Right atrium auricular region (tissue), 2 donors: ENCODE measurements at places on chromosomes 5 and 9. TPM values are rescaled to one million over a fixed set of nuclear protein-coding genes. Genes with fewer than 3 reads are reported as not detected.
A peak's percentile ranks its signal among the peaks of the same experiment; 100 is the strongest.

Gene FAM163B
- not detected for total RNA-seq

Gene WDR31
- 4.6 TPM for total RNA-seq

Gene MXD3
- total RNA-seq, result 1.6 TPM

Gene OSMR
- total RNA-seq, result 28.6 TPM

DNA sequence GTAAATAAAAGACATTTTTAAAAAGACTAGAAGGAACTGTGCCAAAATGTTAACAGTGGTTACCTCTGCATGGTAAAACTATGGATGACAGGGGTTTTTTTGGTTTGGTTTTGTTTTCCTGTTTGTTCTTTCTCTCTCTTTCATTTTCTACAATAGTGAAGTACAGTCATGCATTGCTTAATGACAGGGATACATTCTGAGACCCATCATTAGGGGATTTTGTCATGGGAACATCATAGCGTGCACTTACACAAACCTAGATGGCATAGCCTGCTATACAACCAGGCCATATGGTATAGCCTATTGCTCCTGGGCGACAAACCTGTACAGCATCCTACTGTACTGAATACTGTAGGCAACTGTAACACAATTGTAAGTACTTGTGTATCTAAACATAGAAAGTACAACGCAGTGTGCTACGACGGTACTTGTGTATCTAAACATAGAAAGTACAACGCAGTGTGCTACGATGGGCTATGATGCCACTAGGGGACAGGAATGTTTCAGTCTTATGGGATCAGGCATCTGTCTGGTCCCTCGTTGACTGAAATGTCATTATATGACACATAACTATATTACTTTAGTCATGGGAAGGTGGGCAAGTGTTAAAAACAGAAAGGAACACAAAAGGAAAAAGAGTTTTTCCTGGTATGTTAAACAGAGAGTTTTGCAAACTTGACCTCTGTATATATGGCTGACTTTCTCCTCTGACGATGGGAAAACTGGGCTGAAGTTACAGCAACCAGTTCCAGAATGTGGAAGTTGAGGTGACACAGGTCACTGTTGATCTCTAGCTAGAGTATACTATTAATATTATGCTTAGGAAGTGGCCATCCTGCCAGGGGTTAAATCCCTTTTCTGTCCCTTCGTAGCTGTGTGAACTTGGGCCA, 7.4 kb upstream of the ADAM19 start:
- no peak for DNase-seq

DNA sequence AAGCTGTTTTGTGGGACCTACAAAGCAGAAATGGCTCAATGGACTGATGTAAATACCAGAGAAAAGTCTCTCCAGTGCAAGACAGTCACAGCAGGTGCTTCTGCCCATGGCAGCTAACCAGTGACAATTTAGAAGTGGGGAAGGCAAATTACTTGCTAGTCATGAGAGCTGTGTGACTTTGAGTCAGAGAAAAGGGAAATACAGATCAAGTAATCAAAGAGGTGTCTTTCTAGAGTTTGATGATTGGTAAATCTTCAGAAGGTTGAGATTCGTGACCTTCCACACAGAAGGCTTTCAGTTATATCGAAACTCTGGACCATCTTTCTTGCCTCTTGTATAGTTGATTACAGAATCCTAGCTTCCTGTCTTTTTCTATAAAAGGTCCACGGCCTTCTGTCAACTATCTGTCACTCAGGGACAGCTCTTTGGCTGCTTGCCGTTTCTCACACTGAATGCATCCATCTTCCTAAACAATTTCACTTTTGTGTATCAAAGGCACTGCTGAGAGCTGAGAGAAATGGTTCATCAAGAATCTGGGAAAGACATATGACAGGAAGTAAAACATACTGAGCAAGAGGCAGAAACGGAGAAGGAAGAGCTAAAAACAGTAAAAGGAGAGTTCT, 993.9 kb upstream of the ACO1 start:
- DNase-seq, result no peak

GRCh38 chr9:106929471-106930177, 66.7 kb downstream of the ZNF462 start:
- DNase-seq, result peak; percentile 77

- DNase-seq, result no peak
These were observed 232.0 kb upstream of the ANKRD55 start for GRCh38 chr5:56464935-56465768.

DNA sequence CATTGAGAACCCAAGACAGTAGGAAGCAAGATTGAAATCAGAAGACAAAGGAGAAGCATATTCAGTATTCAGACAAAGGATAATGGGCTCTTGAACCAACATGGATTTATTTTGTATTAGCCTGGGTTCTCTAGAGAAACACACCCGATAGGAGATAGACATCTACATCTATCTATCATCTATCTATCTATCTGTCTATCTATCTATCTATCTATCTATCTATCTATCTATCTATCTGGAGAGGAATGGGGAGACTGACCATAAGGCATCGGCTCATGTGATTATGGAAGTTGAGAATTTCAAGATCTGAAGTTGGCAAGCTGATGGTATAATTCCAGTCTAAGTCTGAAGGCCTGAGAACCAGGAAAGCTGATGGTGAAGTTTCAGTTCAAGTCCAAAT, 13.4 kb downstream of the COX7C start:
- no peak for DNase-seq

DNA sequence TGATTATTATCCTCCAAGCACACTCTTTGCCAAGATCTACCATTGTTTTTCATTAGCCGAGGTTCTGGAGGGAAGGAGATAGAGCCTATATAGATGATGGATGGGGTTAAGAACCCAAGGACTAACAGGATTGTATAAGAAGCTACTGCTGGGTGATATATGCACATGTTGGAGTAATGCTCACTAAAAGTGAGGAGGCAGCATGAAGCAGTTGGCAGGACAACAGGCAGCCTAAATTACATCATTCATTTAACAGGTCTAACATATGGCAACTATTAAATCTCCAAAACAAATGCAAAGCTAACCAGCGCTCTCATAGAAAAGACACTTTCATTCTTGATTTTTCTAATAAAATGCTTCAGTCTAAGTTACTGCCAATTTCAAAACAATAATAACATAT, 293.2 kb downstream of the EPB41L4A start:
- DNase-seq, result no peak

GRCh38 chr5:16673241-16674201, 56.7 kb upstream of the RETREG1 start:
- no peak for DNase-seq

- no peak for DNase-seq
These were observed 8.4 kb upstream of the EXOC3 start for GRCh38 chr5:434443-435146.

DNA sequence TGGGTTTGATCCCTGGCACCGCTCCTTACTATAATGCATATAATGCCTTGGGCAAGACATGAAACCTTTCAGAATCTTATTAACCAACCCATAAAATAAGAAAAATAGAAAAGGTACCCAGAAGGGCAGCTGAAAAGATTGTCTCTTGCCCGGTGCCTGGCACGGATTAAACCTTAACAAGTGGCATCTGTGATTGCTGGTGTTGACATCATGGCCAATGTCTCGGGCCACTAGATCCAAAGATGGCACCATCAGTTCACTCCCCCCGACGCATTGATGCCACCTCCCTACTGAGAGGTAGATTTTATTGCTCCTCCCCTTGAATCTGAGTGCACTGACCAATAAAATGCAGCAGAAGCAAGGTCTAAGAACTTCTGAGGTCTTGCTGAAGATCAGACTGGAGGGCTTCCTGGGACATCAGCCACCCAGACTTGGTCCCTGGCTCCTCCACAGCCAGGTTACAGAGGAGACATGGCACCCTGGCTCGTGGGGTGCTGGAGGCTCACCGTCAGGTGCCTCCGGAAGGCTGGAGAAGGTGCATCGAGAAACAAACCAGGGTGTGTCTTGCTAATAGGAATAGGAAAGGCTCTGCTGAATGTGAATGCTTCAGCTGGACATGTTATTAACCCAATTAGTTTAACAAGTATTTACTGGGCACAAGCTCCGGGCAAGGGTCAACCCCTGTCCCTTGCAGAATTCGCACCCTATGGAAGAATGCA, 80.0 kb upstream of the COL5A1 start:
- no peak for DNase-seq
